ENCODE measurements at places on chromosomes 5 and 9.

DNA sequence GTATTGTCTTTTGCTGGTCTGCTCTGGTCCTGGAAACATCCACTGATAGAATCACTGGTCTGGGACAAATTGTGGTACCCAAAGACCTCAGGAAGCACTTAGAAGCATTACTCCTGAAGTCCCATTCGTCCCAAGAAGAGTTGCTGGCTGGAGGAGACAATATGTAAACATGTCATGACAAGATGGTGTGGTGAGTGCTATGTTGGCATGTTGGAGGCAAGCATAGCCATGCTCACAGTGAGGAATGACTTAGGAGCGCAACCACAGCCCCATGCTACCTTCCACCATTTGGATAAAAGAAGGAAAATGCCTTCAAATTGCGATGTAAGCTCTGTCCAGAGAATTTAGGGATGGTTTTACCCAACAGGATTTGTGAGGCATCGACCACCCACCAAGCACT lies 115.8 kb upstream of the STC2 start:
- no peak for DNase-seq

- no peak for DNase-seq
Measured at GRCh38 chr9:27404661-27405060, 107.7 kb upstream of the EQTN start.

- no peak for DNase-seq
Measured at GRCh38 chr5:9661316-9662015, 31.3 kb upstream of the TAS2R1 start.

DNA sequence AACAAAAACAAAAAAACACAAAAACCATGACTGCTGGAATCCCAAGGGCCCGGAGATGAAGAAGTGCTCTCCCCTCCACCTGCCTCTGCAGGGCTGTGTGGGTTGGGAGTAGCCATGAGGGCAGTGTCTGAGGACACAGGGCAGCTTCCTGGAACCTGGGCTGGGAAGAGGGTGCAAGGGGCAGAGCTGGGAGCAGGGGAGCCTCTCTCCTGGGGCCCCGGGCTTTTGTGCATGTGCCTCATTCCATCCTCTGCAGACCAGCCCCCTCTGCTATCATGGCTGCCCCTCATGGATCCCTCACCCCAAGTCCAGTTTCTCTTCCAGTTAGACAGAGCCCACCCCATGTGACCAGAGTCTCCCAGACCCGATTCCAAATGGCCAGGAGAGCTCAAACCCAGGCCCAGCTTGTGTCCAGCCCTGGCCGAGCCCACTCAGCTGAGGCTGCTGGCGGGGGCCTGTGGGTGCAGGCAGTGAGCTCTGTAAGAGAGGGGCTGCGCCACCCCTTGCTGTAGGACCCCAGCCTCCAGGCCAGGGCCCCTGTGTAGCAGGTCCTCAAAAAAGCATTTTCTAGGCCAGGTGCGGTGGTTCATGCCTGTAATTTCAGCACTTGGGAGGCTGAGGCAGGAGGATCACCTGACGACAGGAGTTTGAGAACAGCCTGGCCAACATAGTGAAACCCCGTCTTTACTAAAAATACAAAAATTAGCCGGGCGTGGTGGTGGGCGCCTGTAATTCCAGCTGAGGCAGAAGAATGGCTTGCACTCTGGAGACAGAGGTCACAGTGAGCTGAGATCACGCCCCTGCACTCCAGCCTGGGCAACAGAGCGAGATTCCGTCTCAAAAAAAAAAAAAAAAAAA lies 44.5 kb downstream of the PLPP7 start:
- no peak for DNase-seq
